NCI-H187 (cell line): ENCODE measurements at places on chromosomes 2 and 18.

DNA sequence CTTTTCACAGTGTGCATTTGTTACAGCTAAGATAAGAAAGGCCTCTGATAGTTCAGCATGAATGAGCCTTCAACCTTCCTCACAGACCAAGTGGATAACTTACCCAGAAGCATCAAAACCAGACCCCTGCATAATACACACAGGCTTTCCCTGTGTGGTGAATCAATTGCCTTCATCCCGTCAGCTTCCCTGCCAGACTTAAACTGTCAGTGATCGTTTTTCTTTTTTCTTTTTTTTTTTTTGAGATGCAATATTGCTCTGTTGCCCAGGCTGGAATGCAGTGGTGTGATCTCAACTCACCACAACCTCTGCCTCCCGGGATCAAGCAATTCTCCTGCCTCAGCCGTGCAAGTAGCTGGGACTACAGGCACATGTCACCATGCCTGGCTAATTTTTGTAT is 20.5 kb upstream of the SLC35F5 start:
- no peak for DNase-seq

GRCh38 chr2:106537047-106537446 is 49.9 kb downstream of the CD8B2 start:
- DNase-seq = no peak

GRCh38 chr2:170923799-170924198 is 5.3 kb upstream of the GORASP2 start:
- DNase-seq = no peak

- peak; percentile 88 for DNase-seq
Measured at GRCh38 chr2:45794134-45794617, 142.7 kb downstream of the PRKCE start.

GRCh38 chr2:38174131-38174530 is 98.2 kb upstream of the CYP1B1 start:
- DNase-seq = no peak

DNA sequence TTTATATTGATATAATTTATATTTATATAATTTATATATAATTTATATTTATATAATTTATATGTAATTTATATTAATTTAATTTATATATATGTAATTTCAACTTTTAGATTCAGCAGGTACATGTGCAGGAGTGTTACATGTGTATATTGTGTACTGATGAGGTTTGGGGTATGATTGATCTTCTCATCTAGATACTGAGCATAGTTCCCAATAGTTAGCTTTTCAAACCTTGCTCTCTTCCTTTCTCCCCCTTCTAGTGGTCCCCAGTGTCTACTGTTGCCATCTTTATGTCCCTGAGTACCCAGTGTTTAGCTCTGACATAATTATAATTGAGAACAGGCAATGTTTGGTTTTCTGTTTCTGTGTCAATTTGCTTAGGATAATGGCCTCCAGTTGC is 1335.3 kb upstream of the CDH2 start:
- DNase-seq = no peak

DNA sequence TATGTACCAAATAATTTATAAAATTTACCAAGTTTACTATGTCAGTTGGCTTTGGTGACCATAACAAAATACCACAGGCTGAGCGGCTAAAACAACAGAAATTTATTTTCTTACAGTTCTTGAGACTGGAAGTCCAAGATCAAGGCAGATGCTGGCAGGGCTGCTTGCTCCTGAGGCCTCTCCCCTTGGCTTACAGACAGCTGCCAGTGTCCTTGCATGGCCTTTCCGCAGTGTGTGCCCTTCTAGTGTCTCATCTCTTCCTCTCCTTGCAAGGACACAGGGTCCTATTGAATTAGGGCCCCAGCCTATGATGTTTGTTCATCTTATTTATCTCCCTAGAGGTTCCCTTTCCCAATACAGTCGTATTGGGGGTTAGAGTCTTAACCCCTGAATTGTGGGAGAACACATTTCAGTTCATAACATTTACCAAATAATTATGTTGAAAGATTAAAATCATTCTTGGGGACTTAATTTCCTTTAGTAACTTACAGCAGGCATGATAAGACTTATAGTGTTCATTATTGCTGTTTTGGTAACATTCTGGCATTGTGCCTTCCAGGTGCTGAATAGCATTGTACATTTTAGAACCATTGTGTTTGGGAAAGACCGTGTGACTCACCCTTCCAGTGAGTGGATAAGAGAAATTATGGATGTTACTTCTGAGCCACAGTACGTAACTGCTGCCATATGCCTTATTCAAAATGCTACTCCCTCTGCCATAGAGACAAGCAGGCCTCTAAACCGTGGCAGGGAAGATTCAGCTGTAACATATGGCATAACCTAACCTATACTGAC is 317.5 kb downstream of the TMX3 start:
- DNase-seq = no peak

GRCh38 chr18:24051031-24051947 is 36.7 kb downstream of the TTC39C start:
- no peak for DNase-seq

DNA sequence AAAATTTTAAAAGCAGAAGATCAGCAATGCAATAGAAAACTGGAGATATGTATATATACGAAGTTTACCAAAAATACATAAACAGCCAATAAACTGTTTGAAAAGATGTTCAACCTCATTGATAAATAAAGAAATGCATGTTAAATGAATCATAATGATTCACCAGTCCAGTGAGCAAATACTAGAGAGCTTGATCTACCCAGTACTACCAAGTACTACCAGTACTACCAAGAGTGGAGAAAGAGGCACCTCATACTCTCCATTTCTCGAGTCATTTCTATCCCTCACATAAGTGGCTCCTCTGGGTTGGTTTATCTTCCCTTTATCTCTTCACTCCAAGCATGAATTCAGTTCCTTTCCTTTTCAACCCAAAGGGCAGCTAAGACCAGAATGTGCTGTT is 138.9 kb downstream of the MREG start:
- DNase-seq = no peak

DNA sequence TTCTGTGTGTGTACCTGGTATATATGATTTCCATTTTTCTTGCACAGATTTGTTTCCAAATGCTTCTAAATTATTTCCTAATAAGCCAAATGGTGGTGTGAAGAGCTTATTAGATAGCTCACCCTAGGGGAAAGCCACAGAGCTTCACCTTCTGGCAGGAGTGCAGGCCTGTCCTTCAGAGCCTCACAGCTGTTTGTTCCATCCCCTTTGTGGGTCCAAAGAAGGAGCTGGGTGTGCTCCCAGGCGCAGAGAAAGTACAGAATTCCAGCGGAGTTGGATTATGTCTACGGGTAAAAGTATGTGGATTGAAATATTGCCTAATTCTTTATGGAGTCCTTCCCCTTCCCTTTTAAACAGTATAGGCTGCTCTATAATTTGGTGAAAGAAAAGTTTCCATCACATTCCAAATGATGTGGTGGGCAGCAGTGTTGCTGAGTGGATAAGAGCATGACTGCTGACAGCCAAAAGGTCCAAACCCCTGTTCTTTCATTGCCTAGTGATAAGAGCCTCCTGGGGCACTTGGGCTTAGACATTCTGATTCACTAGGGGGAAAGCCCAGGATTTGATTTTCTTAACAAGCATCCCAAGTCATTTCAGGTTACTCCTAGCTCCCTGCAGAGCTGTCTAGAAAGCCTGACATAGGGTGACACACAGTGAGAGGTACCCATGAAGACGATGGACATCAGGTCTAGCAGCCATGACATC is 86.6 kb downstream of the WDSUB1 start:
- DNase-seq = no peak

DNA sequence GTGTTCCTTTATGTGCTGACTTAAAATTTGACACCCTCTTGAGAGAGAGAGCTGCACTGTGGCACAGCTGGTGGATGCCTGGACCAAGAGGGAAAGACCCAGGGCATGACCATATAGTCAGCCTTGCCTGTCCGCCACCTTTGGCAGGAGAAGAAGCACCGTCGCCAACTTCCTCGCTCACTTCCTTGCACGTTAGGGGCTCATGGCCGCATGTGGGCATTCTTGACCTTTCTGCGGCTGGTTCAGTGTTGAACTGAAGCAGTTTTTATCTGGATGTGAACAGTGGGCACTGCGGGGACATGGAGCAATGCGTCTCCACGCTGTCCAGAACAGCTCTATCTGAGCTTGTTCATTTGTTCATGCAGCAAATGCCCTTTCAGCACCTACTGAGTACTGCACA is 66.9 kb downstream of the TRAPPC12 start:
- DNase-seq = no peak

- no peak for DNase-seq
Measured at GRCh38 chr2:120748310-120748709, 12.6 kb downstream of the GLI2 start.

DNA sequence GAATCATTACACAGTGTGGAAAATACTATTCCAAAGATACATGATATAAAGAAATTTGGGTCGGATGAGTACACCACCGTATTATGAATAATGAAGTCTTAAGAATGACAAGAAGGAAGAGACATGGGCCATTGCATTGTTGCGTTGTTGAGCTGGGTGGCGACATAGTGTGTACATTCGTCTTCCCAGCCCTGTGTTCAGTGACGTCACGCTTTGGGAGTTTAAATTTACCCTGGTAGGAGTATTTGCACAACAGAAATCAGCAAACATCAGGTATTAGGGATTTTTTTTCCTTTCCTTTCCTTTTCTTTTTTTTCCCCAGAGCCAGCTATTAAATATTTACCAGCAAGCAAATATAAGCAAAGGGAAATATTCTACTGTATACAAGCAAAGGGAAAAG is 347.2 kb upstream of the NETO1 start:
- no peak for DNase-seq

DNA sequence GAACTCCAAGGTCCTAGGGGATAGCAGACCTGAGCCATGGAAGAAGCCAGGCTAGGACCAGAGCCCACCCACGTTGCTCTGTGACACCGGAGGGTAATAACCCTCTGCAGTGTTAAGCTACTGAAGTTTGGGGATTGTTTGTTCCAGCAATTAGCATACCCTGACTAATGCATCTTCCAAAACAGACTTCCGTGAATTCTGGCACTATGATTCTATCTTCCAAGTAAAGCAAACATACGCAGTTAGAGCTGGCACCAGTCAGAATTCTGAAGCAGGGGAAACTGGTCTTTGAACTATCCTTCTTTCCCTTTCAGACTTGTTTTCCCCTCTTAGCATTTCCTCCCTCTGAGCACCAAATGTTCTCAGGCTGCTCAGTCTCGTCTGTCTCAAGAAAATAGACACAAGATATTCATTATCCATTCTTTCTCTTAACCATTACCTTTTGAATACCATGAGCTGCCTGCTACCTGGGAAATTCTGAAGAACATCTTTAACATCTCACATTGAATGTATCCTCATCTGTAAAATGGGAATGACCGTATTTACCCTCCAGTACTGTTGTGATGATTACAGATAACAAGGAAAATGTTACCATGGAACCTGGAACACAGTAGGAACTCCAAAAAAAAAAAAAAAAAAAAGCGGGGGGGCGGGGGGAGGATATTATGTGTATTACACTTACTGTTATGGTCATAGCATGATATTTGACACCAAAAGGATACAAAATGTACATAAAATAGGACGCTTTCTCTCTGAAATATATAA is 108.2 kb downstream of the TCF4 start:
- DNase-seq = no peak

- DNase-seq = no peak
Measured at GRCh38 chr2:3633089-3633981, 24.7 kb upstream of the ALLC start.

DNA sequence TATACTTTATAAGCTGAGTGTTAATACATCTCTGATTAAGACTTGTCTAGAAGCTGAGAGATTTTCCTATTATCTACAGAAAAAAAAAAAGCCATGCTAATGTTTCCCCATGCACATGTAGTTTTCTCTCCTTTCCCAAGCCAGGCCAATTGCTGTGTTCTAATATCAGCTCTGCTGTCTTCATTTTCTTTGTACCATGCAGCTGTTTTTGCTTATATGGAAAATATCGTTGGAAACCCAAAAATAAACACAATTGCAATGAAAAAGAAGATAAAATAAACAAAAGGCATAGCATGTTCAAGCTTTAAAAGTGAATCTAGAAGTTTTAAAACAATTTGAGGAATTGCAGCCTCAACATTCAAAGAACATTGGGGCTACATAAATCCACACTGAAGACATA is 817.4 kb upstream of the ACVR2A start:
- DNase-seq = no peak

DNA sequence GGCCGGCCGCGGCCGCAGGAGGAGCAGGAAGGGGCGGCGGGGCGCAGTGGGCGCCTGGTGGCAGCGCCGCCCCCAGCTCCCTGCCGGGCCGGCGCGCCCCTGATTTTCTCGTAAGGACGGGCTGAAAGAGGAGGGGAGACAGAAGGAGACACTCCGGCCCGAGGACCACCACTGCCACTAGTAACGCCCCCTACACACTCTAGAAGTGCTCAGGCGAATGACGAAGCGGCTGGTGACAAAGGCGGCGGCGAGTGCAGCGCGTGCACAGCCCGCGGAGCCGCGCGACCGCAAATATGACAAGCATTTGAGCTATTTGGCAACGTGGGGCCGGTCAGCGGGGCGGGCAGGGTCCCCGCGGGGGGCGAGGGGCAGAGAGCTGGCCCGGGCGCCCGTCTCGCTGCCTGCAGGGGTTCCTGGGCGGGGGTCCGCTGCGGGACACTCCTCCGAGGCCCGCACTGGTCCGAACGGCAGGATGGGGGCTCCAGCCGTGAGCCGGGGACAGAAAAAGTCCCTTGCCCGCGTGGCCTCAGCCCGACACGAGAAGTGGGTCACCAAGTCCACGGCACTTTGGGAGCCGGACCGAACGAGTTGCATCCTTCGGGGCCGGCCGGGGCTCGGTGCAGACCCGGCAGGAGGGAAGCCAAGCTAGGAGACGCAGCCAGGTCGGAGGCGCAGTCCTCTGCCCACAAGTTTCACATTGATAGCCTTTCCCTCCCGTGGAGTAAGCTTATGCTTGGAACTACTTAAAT is 524 bp upstream of the SERTAD2 start:
- peak; percentile 68 for DNase-seq

- no peak for DNase-seq
Measured at GRCh38 chr2:47818777-47819176, 35.8 kb downstream of the MSH6 start.

- DNase-seq = no peak
Measured at GRCh38 chr2:222730366-222730999, 59.0 kb downstream of the MOGAT1 start.

DNA sequence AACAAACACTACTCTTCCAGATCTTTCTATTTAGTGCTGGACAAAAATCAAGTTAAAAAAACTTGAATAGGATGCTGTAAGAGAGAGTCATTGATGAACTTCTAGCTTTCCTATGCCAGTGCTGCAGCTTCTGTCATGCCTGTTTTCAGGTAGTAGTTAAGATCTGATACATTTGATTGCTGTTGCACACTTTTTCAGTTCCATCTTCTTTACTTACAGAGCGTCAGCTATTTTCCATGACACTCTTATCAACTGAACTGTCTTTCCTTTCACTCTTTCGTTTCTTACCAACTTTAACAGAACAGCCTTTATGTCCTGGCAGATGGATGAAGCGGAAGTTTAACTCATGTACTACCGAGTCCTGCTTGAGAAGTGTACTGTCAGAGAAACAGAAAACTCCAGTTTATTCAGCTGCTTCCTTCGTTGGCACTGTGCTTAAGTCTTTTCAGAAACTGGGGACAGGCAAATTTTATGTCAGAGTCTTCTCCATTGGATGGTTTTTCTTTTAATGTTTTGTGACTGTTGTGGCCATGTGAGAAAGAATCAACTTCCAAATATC is 145.9 kb upstream of the KLHL14 start:
- no peak for DNase-seq

GRCh38 chr2:69770747-69771146 is 28.8 kb downstream of the ANXA4 start:
- no peak for DNase-seq

GRCh38 chr2:144003460-144004075 is 516.4 kb downstream of the ZEB2 start:
- no peak for DNase-seq
